Neuronal stem cell (in vitro differentiated cells): ENCODE measurements at places on chromosomes 5 and 9.
A peak's percentile ranks its signal among the peaks of the same experiment; 100 is the strongest.

DNA sequence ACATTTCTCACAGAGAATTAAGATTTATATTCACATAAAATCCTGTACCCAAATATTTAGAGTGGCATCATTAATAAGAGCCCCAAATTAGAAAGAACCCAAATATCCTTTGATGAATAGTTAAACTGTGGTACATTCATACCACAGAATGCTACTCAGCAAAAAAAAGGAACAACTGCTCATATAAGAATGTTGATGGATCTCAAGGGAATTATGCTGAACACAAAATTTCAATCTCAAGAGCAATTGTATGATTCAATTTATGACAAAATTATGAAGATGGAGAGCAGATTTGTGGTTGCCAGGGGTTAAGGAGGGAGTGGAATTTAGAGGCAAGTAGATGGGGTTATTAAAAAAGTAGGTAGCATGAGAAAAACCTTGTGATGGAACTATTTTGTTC is 4.5 kb upstream of the PAIP1 start:
- DNase-seq, result no peak

DNA sequence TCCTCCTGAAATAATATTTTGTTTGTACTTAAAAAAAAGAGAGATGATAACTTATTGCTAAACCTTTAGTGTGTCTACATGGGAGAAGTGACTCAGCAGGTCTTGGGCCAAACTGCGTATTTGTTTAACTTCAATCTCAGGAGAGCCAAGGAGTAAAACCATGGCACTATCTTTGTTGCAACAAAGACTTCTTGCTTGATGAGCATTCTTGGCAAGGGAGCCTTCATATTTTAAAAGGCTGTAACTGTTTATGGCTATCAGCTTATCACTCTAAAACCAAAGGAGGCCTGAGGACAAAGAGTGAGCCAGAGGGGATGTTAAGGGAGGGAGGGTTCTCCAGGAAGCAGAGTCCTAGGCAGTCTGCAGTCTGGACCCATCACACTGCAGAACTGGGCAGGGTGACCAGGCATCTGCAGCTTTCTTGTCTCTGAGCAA is 216.2 kb upstream of the S1PR3 start:
- DNase-seq, result no peak

- DNase-seq, result no peak
These were observed 20.8 kb upstream of the CXCL14 start for GRCh38 chr5:135599421-135600151.

GRCh38 chr5:95615164-95615467 is 4.8 kb upstream of the GPR150 start:
- no peak for DNase-seq

GRCh38 chr5:1899201-1899600 is 16.5 kb upstream of the IRX4 start:
- DNase-seq, result no peak

DNA sequence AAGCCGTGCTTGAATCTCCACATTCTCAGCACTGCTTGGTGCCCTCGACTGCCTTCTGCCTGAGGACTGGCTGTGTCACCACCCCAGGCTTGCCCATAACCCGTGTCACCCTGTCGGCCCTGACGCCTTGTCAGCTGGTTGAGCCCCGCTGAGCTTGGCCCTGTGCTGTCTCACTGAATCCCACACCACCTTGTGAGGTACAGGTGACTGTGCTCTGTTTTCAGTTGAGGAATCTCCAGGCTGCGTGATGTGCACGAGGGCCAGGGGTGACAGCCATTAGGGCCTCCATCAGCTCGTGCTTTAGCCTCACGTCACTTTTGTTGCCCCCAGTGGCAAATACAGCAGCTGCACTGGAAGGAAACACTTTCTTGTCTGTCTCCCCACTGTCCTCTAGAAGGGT is 90.7 kb downstream of the CACNA1B start:
- DNase-seq, result no peak

GRCh38 chr5:116727248-116727647 is 152.6 kb upstream of the SEMA6A start:
- no peak for DNase-seq

DNA sequence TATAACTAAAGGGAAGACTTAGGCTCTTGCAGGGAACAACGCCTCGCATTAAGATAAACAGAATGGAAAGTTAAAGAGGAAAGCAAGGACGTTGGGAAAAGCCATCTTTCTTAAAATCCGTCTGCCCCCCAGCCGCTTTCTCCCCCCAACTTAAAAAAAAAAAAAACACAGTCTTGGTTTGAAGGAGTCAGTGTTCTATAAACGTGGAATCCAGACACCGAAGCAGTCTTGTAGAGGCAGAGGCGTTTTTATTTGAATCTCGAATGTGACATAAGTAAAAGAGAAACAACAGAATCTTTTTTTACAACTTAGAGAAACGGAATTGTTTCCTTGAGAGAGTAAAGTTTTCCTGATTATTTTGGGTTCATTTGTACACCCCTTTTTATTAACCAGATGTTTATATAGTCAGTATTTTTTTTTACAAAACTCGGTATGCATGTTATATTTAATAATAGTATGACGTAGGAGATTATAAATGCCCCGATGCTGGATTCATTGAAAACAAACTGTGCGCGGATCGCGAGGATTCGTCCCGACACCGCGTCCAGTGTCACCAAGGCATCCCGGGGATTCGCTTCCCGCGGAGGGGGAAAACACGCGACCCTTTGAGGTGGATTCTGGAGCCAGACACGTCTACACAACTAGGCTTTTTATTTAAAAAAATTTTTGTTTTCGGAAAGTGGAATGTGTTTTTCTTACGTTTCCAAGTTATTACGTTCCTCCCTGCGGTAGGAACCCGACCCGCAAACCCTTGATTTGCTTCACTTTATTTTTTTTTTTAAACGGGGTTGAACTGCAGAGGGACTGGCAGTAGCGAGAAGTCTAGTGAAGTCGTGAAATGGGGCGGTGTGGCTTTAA is 6.7 kb downstream of the PTCH1 start:
- no peak for DNase-seq

- DNase-seq, result no peak
These were observed 151.6 kb upstream of the PHYKPL start for GRCh38 chr5:178383919-178384815.

- no peak for DNase-seq
These were observed 909.1 kb upstream of the DMAC1 start for GRCh38 chr9:8708728-8709127.

- no peak for DNase-seq
These were observed 56.1 kb downstream of the SHB start for GRCh38 chr9:38012767-38013450.

GRCh38 chr9:97793067-97793466 is 60.0 kb upstream of the FOXE1 start:
- no peak for DNase-seq

DNA sequence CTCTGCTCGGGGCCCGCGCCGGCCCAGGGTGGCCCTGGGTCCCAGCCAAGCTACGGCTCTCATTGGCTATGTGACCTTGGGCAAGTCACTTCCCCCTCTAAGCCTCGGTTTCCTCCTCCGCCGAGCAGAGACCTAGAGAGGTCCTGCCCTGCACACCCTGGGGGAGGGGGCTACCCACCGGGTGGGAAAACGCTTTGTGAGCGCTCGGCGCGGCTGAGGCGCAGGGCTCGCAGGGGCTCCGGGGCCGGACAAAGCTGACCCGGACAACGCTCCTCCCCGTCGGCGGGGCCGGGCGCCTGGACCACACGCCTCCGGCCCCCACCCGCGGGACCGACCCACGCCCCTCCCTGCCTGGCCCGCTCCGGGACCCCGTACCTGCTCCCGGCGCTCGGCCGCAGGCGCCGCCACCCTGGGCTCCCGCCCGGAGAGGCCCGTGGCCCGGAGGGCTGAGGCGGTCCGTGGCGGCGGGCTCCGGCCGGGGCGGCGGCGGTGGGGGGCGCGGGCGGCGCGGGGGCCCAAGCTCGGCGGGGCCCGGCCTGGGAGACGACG is 85.7 kb upstream of the MELK start:
- peak; percentile 23 for DNase-seq

DNA sequence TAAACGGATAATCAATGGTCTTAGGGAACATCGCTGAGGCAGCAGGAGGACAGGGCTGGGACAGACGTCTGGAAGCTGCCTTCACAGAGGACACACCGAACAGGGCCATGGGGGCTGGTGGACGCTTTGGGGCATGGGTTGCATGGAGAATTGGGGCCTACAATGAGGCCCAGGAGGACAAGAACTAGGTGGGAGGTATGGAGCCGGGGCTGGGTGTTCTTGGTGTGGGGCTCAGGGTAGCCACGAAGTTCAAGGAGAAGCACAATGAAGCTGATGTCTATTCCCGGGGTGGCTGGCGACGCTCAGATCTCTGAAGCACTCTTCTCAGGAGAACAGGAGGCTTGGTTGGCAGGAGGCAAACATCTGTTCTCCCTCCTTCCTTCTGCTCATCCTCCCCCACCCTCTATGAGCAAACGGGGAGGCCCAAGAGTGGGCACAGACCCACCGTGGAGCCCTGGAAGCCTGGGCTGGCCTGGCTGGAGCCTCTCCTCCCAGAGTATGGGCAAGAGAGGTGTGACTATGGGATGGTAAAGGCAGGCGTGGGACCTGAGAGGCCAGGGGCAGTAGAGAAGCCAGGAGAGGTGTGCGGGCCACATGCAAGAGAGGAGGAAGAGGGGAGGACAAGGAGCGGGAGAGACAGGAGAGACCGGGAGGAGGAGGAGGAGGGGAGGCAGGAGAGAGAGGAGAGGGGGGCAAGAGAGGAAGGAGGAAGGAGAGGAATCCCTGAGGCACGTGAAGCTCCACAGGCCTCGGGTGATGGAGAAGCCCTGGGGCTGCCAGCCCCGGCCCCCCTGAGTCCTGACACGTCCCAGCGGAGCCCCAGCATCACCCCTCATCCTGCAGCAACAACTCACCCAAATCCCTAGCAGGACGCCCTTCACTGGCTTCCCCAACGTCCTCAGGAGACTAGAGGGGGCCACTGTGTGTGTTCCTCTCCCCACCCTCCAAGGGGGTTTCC is 159.1 kb downstream of the OLFM1 start:
- DNase-seq, result no peak

- no peak for DNase-seq
These were observed 19.0 kb downstream of the ACTL7B start for GRCh38 chr9:108836781-108837180.

- DNase-seq, result no peak
These were observed 16.1 kb upstream of the TTLL11 start for GRCh38 chr9:122109035-122109813.

GRCh38 chr5:92922231-92922967 is 658.6 kb downstream of the NR2F1-AS1 start:
- DNase-seq, result no peak

GRCh38 chr5:169602535-169602934 is 19.0 kb downstream of the SPDL1 start:
- no peak for DNase-seq

DNA sequence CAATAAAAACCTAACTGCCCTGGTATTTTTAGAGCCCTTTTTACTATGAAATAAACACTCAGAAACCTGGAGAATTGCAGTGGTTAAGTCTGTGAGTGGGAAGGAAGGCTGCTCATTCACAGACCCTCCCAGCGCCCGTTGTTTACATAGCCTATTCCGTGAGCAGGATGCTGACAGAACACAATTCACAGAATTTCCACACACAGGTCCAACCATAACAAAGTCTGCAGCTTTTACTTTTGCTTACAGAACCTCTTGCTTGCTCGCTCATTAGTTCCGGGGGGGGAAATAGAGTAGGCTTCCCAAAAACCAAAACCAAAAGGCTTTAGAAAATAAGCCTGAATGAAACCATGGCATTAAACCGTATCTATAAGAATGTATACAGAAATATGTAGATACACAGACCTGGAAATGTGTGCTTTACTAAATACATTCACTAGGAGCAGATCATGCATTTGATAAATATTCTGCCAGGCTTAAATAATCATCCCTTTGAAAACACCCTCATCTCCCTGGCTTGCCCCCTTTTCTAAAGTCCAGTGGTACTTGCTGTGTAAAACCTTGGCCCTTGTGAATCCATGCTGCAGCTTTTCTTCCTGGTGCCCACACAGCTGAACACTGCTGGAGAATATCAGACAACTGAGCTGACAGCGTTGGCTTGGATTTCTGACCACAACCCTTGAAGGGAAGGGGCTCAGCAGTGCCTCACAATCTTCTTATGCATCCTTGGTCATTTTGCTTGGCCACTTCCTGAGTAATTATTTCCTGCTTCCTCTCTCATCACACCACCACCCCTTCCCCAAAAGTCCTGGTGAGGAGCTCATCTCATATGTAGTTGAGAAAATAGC is 128.0 kb downstream of the FANCC start:
- no peak for DNase-seq

GRCh38 chr5:174312270-174312617 is 266.7 kb downstream of the NSG2 start:
- no peak for DNase-seq

DNA sequence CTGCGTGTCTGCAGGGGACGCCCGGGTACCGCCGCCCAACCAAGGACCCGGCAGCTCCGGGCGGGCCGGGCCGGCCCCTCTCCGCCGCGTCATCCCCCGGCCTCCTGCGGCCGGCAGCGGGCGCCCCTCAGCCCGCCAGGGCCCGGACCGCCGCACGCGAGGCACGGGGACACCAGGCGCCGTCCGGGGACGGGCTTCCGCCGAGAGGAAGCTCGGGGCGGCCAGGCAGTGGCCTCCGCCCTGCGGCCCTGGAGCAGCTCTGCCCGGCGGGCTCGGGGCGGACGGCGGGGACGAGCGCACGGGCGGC is 373 bp downstream of the FBXW5 start:
- DNase-seq, result no peak

- no peak for DNase-seq
These were observed 220.7 kb upstream of the MSX2 start for GRCh38 chr5:174503461-174504265.

GRCh38 chr5:80656425-80656824 is 1.6 kb upstream of the DHFR start:
- no peak for DNase-seq

DNA sequence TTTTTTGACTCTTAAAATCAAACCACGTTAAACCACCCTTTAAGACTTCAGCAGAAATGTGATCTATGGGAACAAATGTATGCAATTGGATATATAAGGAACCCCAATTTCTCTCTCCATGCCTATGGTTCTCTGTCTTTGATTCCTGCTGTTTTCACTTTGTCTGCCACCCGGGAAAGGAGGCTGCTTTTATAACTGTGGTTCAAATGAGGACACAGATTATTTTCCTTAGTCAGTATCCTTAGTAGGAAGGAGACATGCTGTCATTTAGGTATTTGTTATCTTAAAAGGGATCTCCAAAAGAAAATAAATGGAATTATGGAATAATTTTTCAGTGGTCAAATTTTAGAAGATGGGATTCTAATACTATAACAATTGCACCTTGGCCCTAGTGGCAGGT is 176.1 kb upstream of the NREP start:
- no peak for DNase-seq

GRCh38 chr9:75146229-75146628 is 57.9 kb downstream of the OSTF1 start:
- DNase-seq, result no peak

GRCh38 chr9:136270173-136270705 is 24.6 kb upstream of the QSOX2 start:
- DNase-seq, result no peak

- DNase-seq, result no peak
These were observed 25.2 kb upstream of the FOCAD start for GRCh38 chr9:20658677-20659473.

- DNase-seq, result no peak
These were observed 30.0 kb upstream of the ARL14EPL start for GRCh38 chr5:116002116-116002906.
